NCI-H1930 (cell line): ENCODE measurements at places on chromosomes 7 and 10.
A peak's percentile ranks its signal among the peaks of the same experiment; 100 is the strongest.

DNA sequence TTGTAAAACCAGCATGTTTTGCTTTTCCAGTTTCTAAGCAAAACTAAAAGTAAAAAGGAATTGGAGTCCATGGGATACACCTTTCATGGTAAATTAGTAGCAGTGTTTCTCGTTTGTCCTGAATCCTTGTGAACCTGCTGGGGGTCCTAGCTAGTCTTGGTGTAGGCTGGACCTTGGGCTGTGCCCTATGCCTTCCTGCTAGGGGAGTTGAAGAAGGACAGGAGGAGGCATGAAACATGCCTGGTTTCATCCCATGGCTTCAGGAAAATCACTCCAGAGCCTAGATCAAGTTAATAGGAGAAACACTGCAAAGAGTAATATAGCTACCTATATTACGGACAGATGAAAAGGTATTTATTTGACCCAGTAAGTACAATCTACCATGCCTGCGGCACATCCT lies 41.1 kb upstream of the GDF10 start:
- DNase-seq = no peak

DNA sequence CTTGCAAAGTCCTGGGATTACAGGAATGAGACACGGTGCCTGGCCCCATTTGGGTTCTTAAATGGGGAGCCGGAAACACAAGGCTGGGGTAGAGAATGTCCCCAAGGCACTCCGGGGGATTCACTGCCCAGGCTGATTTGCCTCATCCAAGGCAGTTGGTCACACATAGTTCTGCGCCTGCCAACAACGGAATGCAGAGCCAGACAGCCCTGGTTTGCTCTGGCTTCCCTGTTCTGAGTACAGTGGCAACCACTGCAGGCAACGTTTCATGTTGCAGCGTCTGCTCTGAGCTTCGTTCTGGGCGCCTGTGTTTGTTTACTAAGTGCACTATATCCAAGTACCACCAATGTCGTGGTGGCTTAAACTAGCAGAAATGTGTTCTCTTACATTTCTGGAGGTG lies 61.7 kb upstream of the C1QL3 start:
- no peak for DNase-seq

GRCh38 chr7:44195889-44196288 lies 4.9 kb upstream of the YKT6 start:
- DNase-seq = no peak

DNA sequence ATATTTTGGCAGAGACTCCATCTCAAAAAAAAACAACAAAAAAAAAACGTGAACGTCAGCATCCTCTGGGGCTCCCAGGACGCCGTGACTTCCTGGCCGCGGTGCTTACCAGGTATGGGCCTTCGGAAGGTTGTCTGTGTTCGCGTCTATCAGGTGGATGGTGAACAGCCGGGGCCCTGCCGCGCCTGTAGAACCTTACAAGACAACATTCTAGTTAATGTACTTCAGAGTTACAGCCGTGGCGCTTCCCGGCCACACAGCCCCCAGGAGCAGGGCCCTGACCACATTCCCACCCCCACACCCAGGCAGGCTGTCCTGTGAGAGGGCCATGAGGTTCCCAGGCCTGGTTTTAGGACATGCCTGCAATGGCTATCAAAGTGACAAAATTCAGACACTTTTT lies 111.0 kb downstream of the SMURF1 start:
- DNase-seq = no peak

- DNase-seq = no peak
Observed at GRCh38 chr10:3077940-3078630, 10.7 kb downstream of the PFKP start.

- no peak for DNase-seq
Observed at GRCh38 chr10:15462253-15462897, 91.3 kb upstream of the FAM171A1 start.

DNA sequence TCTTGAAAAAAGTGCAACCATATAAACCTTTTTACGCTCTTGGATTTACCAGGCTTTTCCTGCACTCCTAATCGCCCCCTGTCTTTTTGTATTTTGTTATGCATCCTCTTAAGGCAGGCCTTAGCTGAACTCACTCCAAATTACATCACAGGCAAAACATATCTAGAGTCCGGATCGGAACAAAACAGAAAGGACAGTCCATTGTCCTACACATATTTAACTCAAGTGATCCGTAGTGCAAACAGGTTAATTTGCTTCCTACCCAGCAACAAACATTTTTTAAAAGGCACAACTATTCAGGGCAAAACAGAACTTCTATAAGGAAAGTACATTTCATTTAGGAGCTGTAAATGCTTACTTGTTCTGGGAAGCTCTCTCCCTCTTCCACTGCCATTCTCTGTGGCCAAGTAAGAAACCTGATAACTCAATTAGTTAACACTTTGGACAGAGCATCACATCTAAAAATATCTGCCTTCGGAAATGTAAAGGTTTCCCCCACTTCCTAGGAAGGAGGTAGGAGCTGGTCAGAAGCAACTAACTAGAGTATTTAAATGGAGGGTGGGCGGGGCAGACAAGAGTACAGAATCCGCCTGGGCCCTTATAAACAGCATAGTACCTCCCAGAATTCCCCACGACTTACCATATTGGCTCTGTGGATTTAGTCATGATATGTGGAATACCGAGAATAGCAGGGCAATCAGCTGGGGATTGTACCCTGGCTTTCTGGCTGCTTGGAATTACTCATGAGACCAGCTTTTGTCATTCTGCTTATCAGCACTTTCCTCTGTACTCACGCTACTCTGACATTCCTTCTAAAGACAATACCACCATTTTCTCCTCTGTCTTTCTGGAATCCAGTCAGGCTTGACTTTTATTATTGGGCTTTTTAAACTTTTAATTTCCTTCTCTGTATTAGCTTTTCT lies 89.5 kb downstream of the ANK3 start:
- DNase-seq = no peak

DNA sequence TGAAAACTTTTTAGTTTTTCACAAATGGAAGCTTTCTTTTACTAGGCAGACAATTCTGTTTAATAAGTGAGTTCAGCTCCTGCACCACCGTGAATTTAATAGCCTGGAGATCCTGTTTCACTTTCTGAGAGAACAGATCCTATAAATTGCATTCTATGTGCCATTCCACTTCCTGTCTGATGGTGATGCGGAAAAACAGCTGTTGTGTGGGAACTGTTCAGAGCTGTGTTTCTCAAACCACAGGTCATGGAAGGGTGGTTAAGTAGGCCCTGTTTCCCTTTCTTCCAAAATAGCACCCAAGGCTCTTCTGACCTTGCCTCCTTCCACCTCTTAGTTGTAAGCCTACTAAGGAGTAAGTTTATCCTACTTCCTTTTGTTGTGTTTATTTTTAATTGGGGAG lies 97.2 kb upstream of the DKK1 start:
- DNase-seq = no peak

DNA sequence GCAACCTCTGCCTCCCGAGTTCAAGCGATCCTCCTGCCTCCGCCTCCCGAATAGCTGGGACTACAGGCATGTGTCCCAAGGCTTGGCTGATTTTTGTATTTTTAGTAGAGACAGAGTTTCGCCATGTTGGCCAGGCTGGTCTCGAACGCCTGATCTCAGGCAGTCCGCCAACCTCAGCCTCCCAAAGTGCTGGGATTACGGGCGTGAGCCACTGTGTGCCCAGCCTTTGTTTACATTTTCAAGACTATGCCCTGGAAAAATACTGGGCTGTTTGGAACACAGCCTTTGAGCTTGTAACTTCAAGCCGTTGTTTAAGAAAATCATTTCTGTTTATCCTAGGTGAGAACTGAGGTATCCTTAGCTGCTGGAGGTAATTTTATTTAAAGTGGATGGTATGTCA lies 1.9 kb downstream of the ZKSCAN1 start:
- DNase-seq = no peak

DNA sequence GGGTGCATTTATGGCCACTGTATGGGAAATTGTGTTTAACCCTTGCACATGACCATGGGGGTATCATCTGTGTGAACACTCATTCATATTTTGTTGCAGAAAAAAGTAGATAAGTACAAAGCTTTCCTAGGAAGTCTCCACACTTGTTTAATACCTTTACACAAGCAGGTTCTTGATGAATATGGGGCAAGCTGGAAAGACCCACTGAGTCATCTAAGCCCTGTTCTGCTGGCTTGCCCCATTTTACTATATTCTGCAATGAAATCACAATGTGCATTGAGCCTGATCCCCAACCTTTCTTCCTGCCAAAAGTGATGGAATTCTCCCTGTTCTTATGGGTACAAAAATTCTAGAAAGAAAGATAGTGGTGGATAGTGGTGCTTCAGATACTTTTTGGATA lies 99.8 kb downstream of the CCDC71L start:
- no peak for DNase-seq

DNA sequence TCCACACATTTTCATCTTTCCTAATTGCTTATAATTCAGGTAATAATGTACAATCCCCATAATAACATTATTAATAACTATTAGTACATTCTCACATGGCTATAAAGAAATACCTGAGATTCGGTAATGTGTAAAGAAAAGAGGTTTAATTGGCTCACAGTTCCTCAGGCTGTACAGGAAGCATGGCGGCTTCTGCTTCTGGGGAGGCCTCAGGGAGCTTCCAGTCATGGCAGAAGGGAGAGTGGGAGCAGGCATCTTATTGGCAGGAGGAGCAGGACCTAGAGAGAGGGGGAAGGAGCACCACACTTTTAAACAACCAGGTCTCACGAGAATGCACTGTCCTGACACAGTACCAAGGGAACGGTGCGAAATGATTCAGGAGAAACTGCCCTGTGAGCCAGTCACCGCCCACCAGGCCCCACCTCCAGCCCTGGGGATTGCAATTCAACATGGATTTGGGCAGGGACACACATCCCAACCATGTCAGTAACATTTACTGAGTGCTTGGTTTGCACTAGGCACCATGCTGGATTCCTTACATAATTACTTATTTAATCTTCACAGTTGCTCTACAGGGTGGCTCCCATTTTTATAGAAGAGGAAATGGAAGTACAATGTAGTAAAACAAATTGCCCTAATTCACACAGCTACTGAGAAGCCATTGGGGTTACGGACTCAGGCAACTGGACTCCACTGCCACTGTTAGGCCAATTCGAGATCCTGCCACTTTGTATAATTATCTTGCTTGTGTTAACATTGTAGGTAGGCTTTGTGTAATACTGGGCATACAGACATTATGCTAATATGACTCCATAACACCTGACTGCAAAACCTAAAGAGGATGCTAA lies 8.7 kb upstream of the ESYT2 start:
- no peak for DNase-seq

DNA sequence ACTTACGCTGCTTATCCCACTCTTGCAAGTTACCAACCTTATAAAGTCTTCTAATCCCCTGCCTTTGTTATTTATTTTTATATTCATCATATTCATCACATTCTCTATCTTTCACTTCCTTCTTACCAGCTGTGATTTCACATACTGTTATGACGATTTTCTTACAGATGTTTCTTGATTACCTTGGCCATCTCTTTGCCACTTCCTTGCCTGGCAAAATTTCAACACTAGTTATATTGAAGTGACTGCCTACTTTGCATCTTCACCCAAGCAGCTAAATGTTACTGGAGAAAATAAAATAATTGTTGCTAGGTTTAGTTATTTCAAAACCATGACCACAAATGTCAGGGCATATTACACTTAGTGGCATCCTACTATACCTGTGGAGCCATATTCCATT lies 8.8 kb upstream of the STEAP4 start:
- DNase-seq = no peak

GRCh38 chr7:32890010-32890792 lies 1.4 kb downstream of the KBTBD2 start:
- DNase-seq = no peak

DNA sequence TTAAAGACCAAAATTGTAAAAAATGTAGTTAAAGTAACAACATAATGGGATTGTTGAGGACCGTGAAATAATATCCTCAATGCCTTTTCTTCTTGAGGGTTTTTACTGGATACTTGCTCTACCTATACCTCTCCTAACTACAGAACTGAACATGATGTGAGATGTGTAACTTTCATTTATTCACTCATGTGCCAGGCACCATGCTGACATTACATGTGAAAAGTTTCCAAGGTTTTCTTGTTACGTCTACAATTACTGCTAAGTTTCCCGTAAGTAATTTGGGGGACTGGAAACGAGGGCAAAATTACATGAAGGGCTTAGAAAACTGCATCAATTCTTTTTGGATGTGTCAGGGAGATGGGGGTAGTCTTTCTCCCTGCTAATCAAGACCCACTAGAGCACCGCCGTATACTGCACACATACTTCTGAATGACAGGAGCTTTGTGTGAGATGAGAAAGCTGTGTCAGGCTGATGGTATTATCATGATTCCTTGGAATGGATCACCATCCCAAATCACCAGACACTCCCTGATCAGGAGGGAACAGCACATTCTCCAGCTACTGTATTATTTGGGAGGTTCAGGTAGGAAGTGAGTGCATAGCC lies 41.8 kb downstream of the PTPRZ1 start:
- DNase-seq = no peak

GRCh38 chr10:68869623-68870022 lies 31.5 kb upstream of the DDX50 start:
- no peak for DNase-seq

GRCh38 chr10:43278216-43278615 lies 11.4 kb upstream of the RASGEF1A start:
- no peak for DNase-seq

- peak; percentile 8 for DNase-seq
Observed at GRCh38 chr10:117543225-117544003, 868 bp downstream of the EMX2 start.

DNA sequence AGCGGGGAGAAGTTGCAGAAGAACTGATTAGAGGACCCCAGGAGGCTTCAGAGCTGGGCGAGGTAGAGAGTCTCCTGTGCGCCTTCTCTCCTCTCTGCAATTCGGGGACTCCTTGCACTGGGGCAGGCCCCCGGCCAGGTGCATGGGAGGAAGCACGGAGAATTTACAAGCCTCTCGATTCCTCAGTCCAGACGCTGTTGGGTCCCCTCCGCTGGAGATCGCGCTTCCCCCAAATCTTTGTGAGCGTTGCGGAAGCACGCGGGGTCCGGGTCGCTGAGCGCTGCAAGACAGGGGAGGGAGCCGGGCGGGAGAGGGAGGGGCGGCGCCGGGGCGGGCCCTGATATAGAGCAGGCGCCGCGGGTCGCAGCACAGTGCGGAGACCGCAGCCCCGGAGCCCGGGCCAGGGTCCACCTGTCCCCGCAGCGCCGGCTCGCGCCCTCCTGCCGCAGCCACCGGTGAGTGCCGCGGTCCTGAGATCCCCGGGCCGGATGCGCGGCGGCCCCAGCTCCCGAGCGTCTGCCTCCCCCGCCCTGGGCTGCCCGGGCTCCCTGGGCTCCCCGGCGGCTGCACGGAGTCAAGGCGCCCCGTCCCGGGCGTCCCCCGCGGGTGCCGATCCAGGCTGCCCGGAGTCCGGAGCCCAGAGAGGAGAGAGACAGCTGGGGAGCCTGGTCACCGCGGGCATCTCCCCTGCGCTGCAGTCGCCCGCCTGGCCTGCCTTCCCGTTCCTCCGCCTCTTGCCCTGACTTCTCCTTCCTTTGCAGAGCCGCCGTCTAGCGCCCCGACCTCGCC lies at the start of gene PLAU:
Gene PLAU (plus strand): TSS at position 369 of the 789 bp plus-strand sequence. CDS start 424 bp downstream, outside the sequence.
- DNase-seq = no peak

- DNase-seq = no peak
Observed at GRCh38 chr10:3397231-3397630, 224.6 kb upstream of the PITRM1 start.

GRCh38 chr10:92868036-92868435 lies 19.7 kb downstream of the EXOC6 start:
- no peak for DNase-seq
